ENCODE measurements at places on chromosomes 4 and X. TPM values are rescaled to one million over a fixed set of nuclear protein-coding genes. Genes with fewer than 3 reads are reported as not detected.

The ZNF185 gene
- total RNA-seq, result 6.6 TPM

The ARL9 gene
- 1.5 TPM for total RNA-seq

The NEIL3 gene
- 11.1 TPM for total RNA-seq

The PABPC1L2A gene
- not detected for total RNA-seq

The PCDH19 gene
- total RNA-seq, result not detected

The UGT2B7 gene
- total RNA-seq, result not detected

The CDKL2 gene
- 0.84 TPM for total RNA-seq

The FAM9B gene
- total RNA-seq, result not detected

The CLDN34 gene
- total RNA-seq, result not detected

The LONRF3 gene
- total RNA-seq, result 0.15 TPM

The BMX gene
- total RNA-seq, result not detected

The NIPAL1 gene
- total RNA-seq, result 0.50 TPM

The GPAT3 gene
- total RNA-seq, result 2.4 TPM

The FAM120C gene
- 2.8 TPM for total RNA-seq

The SLITRK4 gene
- total RNA-seq, result 0.17 TPM

The SLC25A43 gene
- total RNA-seq, result 21.0 TPM

The UPF3B gene
- 2.1 TPM for total RNA-seq

The BBS12 gene
- 4.4 TPM for total RNA-seq

The SMIM20 gene
- 36.8 TPM for total RNA-seq

The ZNF275 gene
- total RNA-seq, result 4.8 TPM

The CT47A7 gene
- not detected for total RNA-seq

The TEC gene
- 0.59 TPM for total RNA-seq

The NHS gene
- 11.6 TPM for total RNA-seq

The UGT2B10 gene
- total RNA-seq, result not detected

The CSAG3 gene
- total RNA-seq, result not detected

The PPP2R2C gene
- total RNA-seq, result 0.15 TPM

The SMR3A gene
- total RNA-seq, result not detected

The TMPRSS11D gene
- total RNA-seq, result not detected

The FGA gene
- not detected for total RNA-seq

The TMEM154 gene
- total RNA-seq, result 6.2 TPM

The SSX4 gene
- total RNA-seq, result not detected

The ZDHHC9 gene
- total RNA-seq, result 18.7 TPM

The AFF2 gene
- total RNA-seq, result 0.17 TPM

The RASGEF1B gene
- not detected for total RNA-seq

The TREX2 gene
- total RNA-seq, result 0.84 TPM

The SOD3 gene
- 4.5 TPM for total RNA-seq

The HS3ST1 gene
- not detected for total RNA-seq

The NXF2B gene
- total RNA-seq, result not detected

The CT45A3 gene
- total RNA-seq, result not detected

The ADH1B gene
- total RNA-seq, result 2.9 TPM

The SH3D19 gene
- total RNA-seq, result 17.3 TPM

The GPM6B gene
- 9.4 TPM for total RNA-seq

The DRP2 gene
- total RNA-seq, result 1.2 TPM

The TRIM61 gene
- 1.0 TPM for total RNA-seq

The GNRHR gene
- total RNA-seq, result not detected

The SLC10A4 gene
- total RNA-seq, result not detected

The DUX4 gene
- not detected for total RNA-seq

The ITGB1BP2 gene
- 3.4 TPM for total RNA-seq

The SPANXN3 gene
- total RNA-seq, result not detected

The PASD1 gene
- total RNA-seq, result not detected

The STPG2 gene
- total RNA-seq, result not detected

The OPHN1 gene
- total RNA-seq, result 3.0 TPM

The CPE gene
- 11.6 TPM for total RNA-seq

Data from bronchus fibroblast of lung (primary cell).